ENCODE measurements at places on chromosomes 3 and 15.

DNA sequence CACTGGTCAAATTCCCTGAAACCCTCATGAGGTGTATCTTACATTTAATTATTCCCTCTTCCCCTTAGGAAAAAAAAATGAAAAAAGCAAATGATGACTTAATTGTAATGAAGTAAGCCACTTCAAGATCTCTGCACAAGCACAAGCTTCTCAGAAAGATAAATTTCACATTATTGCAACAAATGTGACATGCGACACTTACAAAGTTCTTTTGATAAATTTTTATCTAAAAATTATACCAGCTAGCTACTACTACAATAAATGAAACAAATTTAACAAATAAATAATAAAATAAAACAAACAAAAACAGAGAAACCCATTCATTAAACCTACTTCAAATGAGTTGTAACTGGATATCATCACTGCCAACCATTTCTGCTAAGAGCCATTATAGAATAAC, 10.0 kb upstream of the TM2D3 start:
- DNase-seq, result no peak

DNA sequence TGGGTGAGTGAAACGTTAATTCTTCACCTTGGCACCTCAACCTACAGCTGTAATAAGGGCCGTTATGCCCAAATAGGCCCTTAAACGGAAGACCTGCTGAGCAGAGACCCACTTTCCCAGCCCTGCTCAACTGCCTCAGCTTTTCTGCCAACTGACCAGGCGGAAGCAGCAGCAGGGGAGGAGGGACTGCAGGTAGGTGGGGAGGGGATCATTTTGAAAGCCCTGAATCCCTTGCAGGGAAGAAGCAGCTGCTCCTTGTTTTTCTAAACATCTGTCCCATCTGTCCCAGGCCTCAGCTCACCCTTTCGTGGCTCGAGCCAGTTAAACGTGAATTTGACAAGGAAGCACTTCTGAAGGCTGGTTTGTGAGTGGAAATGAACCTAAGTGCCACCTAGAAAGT, 978 bp upstream of the CMC1 start:
- no peak for DNase-seq

GRCh38 chr3:99484871-99485270, 153.5 kb upstream of the COL8A1 start:
- no peak for DNase-seq

GRCh38 chr3:18127174-18127858, 297.8 kb downstream of the SATB1 start:
- no peak for DNase-seq
